Large intestine (tissue), 12 donors: ENCODE measurements at places on chromosomes 12 and 14.

DNA sequence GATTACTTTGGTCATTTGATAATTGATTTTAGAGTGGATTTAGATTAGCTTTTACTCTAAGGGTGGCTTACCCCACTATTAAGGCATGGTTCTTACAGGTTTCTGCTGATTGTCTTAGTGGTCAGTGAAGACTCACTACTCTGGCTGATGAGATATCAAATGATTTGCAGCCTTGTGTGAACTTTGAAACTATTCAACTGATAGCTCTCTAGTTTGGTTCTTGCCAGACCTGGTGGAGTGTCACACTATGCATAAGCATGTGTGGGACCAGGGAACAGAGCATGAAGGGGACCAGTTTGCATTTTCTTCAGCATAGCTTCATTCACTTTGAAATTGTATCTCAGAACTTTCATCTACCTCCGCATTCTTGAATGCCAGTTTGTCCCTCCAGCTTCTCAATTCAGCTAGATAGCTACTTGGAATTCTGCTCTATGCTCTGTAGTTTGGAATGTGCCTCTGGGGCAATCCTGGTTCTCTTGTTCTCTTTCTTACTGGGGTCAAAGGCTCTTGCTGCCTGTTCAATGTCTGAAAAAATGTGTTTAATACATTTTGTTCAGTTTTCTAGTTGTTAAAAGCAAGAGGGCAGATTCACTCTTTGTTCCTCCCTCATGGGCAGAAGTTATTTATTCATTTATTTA is 12.7 kb downstream of the SCYL2 start:
- peak; percentile 38 for DNase-seq

DNA sequence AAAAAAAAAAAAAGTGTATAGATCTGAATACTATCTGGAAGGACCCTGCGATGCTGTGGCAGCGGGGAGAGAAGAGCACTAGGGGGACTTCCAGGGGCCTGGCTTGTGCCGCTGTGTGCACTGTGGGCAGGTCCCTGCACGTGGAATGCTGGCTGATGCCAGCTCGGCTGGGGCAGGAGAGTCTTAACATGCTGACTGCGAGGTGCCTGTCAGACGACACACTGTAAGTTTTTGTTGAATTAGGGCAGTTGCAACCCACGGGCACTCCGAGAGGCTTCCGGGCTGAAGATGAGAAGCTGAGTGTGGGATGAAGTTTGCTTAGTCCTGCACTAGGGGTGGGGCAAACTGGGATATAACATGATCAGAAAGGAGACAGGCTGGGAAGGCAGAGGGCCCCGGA is 10.7 kb downstream of the GLT1D1 start:
- DNase-seq = no peak

- DNase-seq = no peak
These were observed 3.8 kb upstream of the ACADS start for GRCh38 chr12:120721866-120722265.

DNA sequence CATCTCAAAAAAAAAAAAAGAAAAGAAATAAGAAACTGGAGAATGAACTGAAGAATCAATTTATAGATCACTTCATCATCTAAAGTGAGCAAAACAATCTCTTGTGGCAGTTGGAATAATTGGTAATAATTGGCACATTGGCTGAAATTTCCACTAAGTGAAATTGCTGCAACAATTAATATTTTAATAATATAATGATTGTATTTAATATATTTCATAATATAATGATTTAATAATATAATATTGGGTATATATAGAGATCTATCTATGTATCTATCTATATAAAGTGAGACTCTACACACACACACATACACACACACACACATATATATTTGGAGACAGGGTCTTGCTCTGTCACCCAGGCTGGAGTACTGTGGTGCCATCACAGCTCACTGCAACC is 81.2 kb upstream of the PRICKLE1 start:
- DNase-seq = no peak

- DNase-seq = no peak
These were observed 88.3 kb upstream of the AMN1 start for GRCh38 chr12:31817120-31817519.

- DNase-seq = no peak
These were observed 34.1 kb upstream of the KLHDC2 start for GRCh38 chr14:49733836-49734235.

GRCh38 chr14:77892381-77892871 is 92.5 kb downstream of the ADCK1 start:
- DNase-seq = no peak

- DNase-seq = no peak
These were observed 480.8 kb downstream of the RERGL start for GRCh38 chr12:17609153-17609552.

- DNase-seq = no peak
These were observed 43.6 kb downstream of the LIN7A start for GRCh38 chr12:80894179-80894578.

GRCh38 chr12:79926951-79927350 is 7.9 kb downstream of the PPP1R12A start:
- DNase-seq = no peak

- no peak for DNase-seq
These were observed 9.8 kb downstream of the ARHGEF25 start for GRCh38 chr12:57620936-57621496.

- DNase-seq = no peak
These were observed 284.6 kb upstream of the SEL1L start for GRCh38 chr14:81818271-81818670.

GRCh38 chr14:69928111-69928523 is 48.9 kb downstream of the SMOC1 start:
- DNase-seq = no peak

- DNase-seq = no peak
These were observed 164.5 kb downstream of the MGAT4C start for GRCh38 chr12:86091681-86092080.

DNA sequence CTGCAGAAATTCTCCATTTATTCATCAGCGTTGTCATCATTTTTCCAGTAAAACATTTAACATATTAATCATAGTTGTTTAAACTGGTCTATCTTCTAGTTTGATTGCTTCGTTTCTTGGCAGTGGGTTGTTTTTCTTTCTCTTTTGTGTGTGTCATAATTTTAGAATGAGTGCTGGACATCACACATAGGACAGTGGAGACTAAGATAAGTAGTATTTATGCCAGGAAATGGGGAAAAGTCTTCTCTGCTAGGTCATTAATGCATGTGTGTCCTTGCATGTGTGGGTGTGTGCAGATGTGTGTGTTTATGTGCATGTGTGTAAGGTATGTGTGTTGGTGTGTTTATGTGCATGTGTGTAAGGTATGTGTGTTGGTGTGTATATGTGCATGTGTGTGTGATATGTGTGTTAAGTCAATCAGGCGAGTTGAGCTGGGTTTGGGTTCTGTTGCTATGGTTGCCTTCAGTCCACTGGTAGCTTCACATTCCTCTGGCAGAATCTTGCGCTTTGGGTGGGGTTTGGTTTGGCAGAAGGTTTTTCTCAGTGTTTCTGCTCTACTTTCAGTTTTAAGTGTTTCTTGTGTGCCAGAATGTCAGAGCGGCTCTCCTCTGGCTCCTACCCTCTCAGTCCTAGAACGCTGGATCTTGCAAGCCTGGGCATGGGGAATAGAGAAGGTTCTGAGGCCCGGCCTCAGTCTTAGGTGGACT is 7.8 kb upstream of the ADGRD1 start:
- DNase-seq = no peak

DNA sequence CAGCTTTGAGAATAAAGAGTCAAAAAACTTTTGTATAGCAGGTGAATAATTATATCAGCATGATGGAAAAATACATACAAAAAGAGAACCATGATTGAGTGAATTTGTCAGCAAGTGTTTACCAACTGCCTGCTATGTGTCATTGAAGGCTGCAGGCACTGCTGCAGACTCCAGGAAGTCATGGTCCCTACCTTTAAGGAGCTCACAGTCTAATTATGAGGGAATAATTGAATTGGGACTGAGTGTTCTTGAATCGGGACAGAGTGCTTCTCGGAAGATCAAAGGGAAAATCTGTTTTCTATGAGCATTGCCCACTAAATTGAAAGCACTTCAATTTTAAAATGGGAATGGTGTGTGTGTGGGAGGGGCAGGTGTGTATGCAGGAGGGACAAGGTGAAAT is 9.5 kb downstream of the OR10AD1 start:
- no peak for DNase-seq

DNA sequence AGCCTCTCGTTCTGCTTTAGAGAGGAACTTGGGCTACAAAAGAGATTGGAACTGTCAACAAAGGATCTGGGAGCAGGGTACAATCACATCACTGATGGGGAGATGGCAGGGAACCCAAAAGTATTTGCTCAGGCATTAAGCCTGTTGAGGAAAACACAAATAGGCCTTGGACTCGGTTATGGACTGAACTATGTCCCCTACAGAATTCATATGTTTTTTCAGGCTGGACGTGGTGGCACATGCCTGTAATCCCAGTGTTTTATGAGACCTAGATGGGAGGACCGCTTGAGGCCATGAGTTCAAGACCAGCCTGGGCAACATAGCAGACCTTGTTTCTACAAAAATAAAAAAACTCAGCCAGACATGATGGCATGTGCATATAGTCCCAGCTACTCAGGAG is 13.9 kb downstream of the DDX23 start:
- DNase-seq = no peak

DNA sequence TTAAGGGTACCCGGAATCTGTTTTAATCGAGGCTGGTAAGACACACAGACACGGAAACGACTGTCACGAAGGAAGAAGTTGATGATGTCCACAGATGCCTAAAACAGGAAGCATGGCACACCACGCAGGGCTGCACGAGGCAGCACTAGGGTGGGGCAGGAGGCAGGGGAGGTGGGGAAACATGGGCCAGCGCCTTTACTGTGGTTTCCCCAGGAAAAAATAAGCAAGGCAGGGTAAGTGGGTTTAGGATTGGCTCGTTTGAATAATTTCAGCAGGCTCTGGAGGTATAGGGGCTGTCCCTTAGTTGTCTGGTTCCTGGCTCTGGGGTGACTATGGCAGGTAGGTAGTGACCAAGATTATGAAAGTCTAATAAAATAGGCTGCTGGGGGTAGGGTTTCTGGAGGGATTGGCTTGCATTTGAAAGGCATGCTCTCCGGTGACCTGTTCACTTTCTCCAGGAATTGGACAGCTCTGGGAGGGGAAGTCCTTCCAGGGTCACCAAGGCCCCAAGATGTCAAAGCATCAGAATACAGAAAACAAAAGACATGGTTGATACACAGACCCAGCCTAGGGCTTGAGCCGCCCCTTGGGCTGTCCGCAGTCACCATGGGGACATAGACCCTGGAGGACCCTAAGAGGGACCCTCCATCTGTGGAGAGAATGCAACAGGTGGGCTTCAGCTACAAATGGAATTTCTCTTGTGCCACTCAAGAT is 35.3 kb downstream of the MAP1LC3B2 start:
- no peak for DNase-seq

GRCh38 chr12:2233034-2233433 is 180.2 kb downstream of the CACNA1C start:
- no peak for DNase-seq

DNA sequence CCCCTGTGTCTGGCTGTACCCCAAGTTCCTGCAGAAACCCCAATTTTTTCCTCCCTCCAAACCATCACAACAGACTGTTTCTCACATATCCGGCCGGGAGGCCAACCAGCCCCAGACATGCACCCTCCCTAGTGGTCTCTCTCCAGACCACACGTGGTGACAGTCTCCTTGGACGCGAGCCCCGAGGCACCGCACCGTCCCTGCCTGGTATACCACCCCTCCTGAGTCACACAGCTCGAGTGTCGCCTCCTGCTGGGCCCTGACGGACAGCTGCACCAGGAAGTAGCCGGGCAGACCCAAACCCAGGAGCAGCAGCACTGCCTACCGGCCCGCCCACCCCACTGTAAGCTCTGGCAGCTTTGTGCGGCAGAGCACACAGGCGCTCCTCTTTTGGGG is 97.4 kb downstream of the RFLNA start:
- no peak for DNase-seq

- no peak for DNase-seq
These were observed 388.1 kb downstream of the ZFP36L1 start for GRCh38 chr14:68404652-68405183.

- DNase-seq = no peak
These were observed 197.9 kb downstream of the TMTC3 start for GRCh38 chr12:88339966-88340365.

- no peak for DNase-seq
These were observed 29.3 kb downstream of the AMN start for GRCh38 chr14:102951799-102952198.

DNA sequence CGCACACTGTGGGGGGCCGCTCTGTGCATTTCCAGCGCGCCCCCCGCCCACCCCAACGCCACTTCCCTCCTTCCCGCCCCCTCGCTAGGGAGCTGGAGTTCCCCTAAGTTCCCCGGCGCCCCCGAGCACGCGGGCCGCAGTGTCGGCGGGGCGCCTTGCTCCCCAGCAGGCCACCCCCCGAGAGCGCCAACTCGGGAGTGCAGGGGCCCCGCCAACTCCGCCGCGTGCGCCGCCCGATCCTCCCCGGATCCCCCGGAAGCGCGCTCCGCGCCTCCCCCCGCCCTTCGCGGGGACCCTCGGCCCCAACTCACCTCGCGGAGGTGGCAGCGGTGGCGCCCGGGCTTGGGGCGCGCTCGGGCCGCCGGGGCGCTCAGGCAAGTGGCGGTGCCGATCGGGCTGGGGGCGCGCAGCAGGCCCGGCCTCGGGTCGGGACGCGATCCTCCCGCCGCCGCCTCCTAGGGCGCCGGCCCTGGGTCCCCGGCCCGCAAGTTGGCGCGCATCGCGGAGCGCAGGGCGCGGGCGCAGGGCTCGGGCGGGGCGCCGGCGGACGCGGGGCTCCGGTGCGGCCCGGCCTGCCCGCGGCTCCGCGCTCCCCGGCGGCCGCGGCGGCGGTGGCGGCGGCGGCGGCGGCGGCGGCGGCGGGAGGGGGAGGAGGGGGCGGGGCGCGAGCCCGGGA is at the start of gene NCOR2:
Gene NCOR2 (minus strand): TSS at position 616 of the 676 bp plus-strand sequence. CDS start 72,361 bp downstream, outside the sequence.
- DNase-seq = peak; percentile 69

- DNase-seq = no peak
These were observed 287.2 kb downstream of the BCAT1 start for GRCh38 chr12:24661657-24662096.

- no peak for DNase-seq
These were observed 21.7 kb upstream of the GPATCH2L start for GRCh38 chr14:76129851-76130576.

GRCh38 chr14:96256407-96256806 is 397 bp downstream of the BDKRB1 start:
- no peak for DNase-seq

GRCh38 chr12:115273456-115273855 is 589.5 kb upstream of the TBX3 start:
- no peak for DNase-seq

- no peak for DNase-seq
These were observed 18.5 kb upstream of the DUSP6 start for GRCh38 chr12:89370850-89371249.

DNA sequence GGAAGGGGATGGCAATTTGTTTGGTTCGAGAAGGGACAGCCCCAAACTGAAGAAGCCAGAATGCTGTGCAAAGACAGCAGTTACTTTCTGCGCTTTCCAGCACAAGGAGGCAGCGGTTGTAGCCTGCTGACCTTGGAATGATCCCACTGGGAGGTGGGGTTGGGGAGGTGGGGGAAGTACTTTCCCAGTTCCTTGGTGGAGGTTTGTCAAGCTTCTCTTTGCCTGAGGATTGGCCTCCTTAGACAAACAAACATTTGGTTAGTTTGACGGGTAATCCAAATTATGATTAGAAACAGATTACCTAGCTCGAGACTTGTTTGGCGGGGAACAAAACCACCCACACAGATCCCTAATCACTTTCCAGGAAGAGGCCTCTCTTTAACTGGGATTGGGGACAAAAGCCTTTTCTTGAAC is 79.1 kb upstream of the EGLN3 start:
- peak; percentile 43 for DNase-seq

GRCh38 chr12:40215982-40216381 is 8.8 kb upstream of the LRRK2 start:
- DNase-seq = no peak
